Mesenteric fat pad (tissue), 1 donor: ENCODE measurements at places on chromosomes 2 and 18. TPM values are rescaled to one million over a fixed set of nuclear protein-coding genes. Genes with fewer than 3 reads are reported as not detected.

- DNase-seq = no peak
Measured at GRCh38 chr2:150677551-150677950, 190.1 kb upstream of the RND3 start.

DNA sequence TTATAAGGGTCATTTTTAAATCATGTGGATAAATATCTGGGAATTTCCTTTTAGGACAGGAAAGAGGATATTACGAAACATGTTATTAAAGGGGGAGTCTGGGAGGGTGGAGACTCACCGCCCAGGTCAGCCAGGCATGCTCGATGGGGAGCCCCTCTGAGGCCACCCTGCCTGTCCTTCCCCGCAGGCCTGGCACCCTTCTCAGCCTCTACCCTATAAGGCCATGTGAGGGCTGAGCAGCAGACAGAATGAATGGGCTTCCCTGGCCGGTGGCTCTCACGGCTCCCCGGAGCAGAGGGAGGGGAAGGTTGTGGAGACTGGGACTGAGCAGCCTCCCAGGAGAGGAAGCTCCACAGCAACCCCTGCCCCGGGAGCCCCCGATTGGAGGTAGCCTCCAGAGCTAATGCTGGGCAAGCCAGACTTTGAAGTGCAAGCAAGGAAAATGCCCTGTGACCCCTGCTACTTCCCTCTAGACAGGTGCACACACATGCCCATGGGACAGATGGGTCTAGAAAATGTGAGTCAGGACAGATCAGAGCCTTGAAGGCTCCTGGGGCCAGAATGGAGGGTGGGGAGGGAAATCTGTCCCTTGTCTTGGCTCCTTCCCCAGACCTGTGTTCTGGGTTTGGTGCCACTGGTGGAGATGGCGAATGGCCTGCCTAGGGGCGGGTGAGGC is 13.2 kb upstream of the ARMC9 start:
- no peak for DNase-seq

DNA sequence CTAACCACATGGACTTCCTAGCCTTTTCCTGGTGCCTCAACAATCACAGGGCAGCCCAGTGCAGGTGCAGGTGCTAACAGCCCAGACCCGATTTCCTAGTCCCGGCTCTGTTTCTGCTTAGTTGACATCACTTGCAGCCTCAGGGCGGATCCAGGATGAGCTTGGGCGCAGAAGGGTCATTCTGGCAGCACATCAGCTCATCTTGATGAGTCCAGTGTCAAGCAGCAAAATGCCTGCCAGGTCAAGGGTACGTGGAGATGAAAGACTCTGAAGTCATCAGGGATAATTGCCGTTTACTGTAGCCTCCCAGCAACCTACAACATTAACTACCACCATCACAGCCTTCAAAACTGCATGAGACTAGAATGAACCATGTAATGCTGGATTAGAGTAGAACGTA is 39.4 kb upstream of the EFHD1 start:
- no peak for DNase-seq

Gene CCDC102B
- total RNA-seq = 10.7 TPM

Gene NFE2L2
- total RNA-seq = 94.0 TPM

Gene UGT1A4
- total RNA-seq = not detected
